ENCODE measurements at places on chromosomes 3 and 15. TPM values are rescaled to one million over a fixed set of nuclear protein-coding genes. Genes with fewer than 3 reads are reported as not detected.
A peak's percentile ranks its signal among the peaks of the same experiment; 100 is the strongest.

TRPM1 gene
- total RNA-seq = not detected

EPHB1 gene
- total RNA-seq = 1.1 TPM

TUBGCP5 gene
- total RNA-seq = 13.6 TPM

ANKUB1 gene
- total RNA-seq = not detected

LTK gene
- total RNA-seq = 0.24 TPM

ZMYND10 gene
- 0.53 TPM for total RNA-seq

NEO1 gene
- total RNA-seq = 17.1 TPM

DPPA2 gene
- not detected for total RNA-seq

GRCh38 chr3:29454161-29454611 is 173.3 kb downstream of the RBMS3 start:
- H3K4me3 ChIP-seq = no peak overlapping the region
- DNase-seq = no peak
- no peaks in the 10 kb centered on the region for H3K4me1 ChIP-seq

- H3K36me3 ChIP-seq = no peaks in the 10 kb centered on the region
- H3K27ac ChIP-seq = no peak overlapping the region
- H3K4me3 ChIP-seq = no peak overlapping the region
- no peak for DNase-seq
These were observed 194.8 kb downstream of the SLC9A9 start for GRCh38 chr3:143653493-143653892.

GRCh38 chr3:72659596-72659995 is 188.6 kb downstream of the SHQ1 start:
- H3K36me3 ChIP-seq = no peaks in the 10 kb centered on the region
- H3K4me3 ChIP-seq = no peak overlapping the region
- peaks cover 9% of the 10 kb centered on the region for H3K27me3 ChIP-seq

DNA sequence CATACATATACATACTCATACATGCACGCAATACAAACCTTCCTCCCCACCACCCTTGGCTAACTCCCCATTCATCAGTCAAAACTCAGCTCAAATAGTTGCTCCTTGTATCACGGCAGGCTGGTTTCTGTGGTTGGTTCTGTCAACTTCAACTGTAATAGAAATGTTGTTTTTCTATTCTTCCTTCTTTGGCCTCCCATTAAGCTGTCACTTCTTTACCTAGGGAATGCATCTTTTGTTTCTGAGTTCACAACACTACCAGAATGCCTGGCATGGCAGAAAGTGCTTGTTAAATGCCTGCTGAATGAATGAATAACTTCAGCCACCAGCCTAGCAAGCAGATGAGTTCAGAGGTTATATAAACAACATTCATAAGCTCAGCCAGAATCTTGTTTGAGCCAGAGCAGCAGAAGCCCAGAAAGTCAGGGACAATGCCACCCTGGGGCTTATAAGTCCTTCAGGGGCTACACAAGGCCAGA is 63.1 kb downstream of the B3GALNT1 start:
- no peaks in the 10 kb centered on the region for H3K36me3 ChIP-seq
- no peak overlapping the region for H3K4me3 ChIP-seq
- no peaks in the 10 kb centered on the region for H3K4me1 ChIP-seq
- no peaks in the 10 kb centered on the region for H3K27me3 ChIP-seq
- DNase-seq = peak; percentile 37

DNA sequence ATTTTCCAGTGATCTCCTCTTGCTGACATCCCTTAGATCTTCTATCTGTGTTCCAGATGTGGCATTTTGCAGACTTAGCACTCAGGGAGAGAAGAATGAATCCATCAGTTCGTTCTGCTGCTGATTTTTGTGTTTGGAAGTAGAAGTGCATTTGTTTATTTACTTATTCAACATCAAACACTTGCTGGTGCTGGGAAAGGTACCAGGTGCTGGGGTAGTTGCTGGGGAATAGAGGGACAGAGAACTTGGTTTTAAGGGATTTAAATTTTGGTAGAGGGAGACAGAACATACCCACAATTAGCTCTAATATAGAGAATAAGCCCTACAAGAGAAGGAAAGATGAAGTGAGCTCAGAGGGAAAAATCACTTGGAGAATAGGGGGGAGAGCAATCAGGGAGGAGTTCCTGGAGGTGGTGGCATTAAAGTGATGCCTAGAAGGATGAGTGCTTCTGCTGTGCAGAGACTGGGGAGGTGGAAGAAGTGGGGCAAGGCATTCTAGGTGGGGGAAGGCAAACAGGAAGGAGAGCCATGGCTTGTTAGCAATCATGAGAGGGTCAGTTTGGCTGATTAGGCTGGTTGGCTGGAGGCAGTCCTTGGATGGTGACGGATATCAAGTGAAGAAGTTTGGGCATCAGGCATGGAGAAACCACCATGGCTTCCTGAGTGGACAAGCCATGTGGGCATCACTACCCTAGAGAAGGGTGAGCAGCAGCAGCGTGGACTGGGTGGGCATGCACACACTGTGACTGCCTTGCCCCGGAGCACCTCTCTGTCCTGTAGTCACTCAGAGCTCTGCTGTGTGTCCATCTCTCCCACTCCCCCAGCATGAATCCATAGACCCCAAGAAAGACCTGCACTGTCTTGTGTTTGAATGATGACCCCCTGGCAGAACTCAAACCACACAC is 197.3 kb downstream of the OPA1 start:
- no peak overlapping the region for H3K4me3 ChIP-seq
- no peak overlapping the region for H3K27ac ChIP-seq
- H3K27me3 ChIP-seq = peaks cover 39% of the 10 kb centered on the region
- H3K4me1 ChIP-seq = no peaks in the 10 kb centered on the region

DNA sequence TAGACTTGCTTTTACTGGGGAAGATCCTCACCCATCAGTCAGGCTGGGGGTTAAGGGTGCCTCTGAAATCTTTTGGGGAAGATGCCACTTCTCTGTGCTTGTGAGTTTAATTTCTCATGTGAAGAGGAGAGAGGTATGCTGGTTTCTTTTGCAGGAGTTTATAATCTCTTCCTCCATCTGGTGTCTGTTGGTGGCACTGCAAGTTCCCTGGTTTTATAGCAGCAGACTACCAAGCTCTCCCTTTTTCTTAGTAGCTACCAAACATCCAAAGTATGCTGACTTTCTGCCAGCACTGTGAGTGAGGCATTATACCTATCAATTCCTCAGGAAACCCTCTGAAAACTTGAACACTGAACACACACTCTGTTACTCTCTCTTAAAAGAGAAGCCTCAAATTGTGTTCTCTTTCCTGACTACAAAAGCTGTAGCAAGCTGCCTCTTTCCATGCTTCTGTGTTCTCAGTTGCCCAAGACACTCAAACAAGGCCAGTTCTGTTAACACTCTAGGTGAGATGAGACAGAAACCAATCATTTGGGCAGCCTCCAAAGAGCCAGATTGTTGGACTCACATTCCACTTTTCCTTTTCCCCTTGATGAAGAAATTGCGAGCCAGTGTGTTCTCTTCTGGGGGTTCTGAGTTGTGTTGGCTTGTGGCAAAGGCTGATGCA is 299.5 kb downstream of the GAP43 start:
- no peaks in the 10 kb centered on the region for H3K36me3 ChIP-seq
- H3K4me1 ChIP-seq = no peaks in the 10 kb centered on the region
- no peak overlapping the region for H3K4me3 ChIP-seq
- no peaks in the 10 kb centered on the region for H3K27me3 ChIP-seq

- H3K4me1 ChIP-seq = peaks cover 83% of the 10 kb centered on the region
- H3K27me3 ChIP-seq = no peaks in the 10 kb centered on the region
- peak overlapping the region; percentile 64 for H3K4me3 ChIP-seq
- DNase-seq = no peak
- H3K36me3 ChIP-seq = peaks cover 40% of the 10 kb centered on the region
These were observed 15.2 kb downstream of the ATG7 start for GRCh38 chr3:11287404-11287803.

DNA sequence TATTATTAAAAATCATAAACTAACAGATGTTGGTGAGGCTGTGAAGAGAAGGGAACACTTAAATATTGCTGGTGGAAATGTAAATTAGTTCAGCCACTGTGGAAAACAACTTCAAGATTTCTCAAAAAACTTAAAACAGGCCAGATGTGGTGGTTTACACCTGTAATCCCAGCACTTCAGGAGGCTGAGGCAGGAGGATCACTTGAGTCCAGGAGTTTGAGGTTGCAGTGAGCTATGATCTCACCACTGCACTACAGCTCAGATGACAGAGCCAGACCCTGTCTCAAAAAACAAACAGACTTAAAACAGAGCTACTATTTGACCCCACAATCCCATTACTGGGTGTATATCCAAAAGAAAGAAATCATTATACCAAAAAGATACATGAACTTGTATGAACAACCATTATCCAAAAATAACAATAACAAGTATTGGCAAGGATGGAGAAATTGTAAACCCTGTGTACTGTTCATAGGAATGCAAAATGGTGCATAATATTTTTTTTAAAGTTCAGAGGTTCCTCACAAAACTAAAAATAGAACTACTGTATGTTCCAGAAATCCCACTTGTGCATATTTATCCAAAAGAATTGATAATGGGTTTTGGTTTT is 25.5 kb downstream of the ZNF148 start:
- H3K4me1 ChIP-seq = peaks cover 55% of the 10 kb centered on the region
- no peak for DNase-seq
- peak overlapping the region; percentile 16 for H3K27ac ChIP-seq
- no peak overlapping the region for H3K4me3 ChIP-seq
- no peaks in the 10 kb centered on the region for H3K27me3 ChIP-seq

- DNase-seq = no peak
- no peaks in the 10 kb centered on the region for H3K36me3 ChIP-seq
- H3K27ac ChIP-seq = no peak overlapping the region
- no peak overlapping the region for H3K4me3 ChIP-seq
- H3K27me3 ChIP-seq = no peaks in the 10 kb centered on the region
These were observed 576.7 kb downstream of the MFSD1 start for GRCh38 chr3:159378396-159379194.

DNA sequence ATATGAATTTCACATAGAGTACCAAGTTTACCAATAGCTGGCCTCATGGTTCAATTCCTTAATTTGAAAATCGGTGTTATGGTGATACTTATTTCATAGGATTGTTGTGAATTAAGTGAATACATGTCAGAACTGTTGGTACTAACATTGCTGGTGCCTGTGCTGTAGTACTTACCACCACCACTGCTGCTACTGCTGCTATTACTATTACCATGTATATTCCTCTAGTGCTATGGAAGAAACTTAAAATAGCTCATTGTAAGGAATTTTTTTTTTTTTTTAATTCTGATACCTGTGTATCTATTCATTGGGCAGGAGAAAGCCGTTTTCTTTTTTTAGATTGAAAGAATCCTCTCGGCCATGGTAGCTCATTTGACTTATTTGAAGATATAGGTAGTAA is 3.6 kb downstream of the FYTTD1 start:
- no peak overlapping the region for H3K27ac ChIP-seq
- no peak overlapping the region for H3K4me3 ChIP-seq
- H3K36me3 ChIP-seq = peaks cover 6% of the 10 kb centered on the region
- peaks cover 3% of the 10 kb centered on the region for H3K27me3 ChIP-seq
- peaks cover 57% of the 10 kb centered on the region for H3K4me1 ChIP-seq
